ENCODE measurements at places on chromosomes 6 and 20. TPM values are rescaled to one million over a fixed set of nuclear protein-coding genes. Genes with fewer than 3 reads are reported as not detected.
A peak's percentile ranks its signal among the peaks of the same experiment; 100 is the strongest.

- H3K27ac ChIP-seq: no peak overlapping the region
- H3K36me3 ChIP-seq: peaks cover 27% of the 10 kb centered on the region
- H3K4me3 ChIP-seq: no peak overlapping the region
- DNase-seq: no peak
- no peaks in the 10 kb centered on the region for H3K4me1 ChIP-seq
Observed at GRCh38 chr6:143721642-143722041, 43.9 kb downstream of the PHACTR2 start.

DNA sequence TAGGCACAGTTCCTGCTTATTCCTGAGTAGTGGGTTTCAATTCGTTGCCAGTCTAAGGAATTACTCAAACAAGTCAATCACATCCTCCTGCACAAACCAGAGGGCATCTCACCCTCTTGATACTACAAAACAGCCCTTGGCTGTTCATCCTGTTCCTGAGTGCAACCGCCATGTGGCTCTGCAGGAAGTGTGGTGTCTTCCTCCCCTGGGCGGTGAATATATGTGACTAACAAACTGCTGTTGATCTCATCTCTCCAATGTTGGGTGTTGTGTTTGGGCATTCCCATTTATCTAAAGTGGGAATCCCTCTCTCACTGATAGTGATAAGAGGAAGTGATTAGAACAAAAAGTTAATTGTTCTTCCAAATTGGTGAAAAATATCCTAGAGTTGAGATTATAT lies 163.0 kb downstream of the TBX18 start:
- no peaks in the 10 kb centered on the region for H3K36me3 ChIP-seq
- no peaks in the 10 kb centered on the region for H3K27me3 ChIP-seq
- no peak overlapping the region for H3K27ac ChIP-seq
- H3K4me3 ChIP-seq: no peak overlapping the region

DNA sequence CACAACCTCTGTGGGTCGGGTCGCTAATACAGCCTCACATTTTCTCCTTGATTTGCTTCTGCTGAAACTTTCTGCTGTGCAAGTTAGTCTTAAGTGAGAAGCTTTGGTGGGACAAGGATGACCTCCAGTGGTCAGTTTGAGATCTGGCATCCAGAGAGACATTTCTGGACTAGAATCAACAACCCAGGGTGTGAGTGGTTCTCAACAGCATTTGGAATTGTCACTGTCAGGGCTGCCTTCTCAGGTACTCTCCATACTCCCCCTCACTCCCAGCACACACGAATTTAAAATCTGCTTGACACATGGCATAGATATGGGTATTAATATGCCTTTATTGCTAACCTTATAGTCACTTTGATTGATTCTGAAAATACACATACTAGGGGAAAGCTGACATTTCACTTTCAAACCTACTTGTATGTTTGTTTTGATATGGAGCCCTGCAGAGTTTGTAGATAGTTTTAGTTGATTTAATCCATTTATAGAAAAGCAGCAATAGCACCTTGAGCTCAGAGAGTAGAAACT lies 13.2 kb downstream of the OTOR start:
- no peak overlapping the region for H3K4me3 ChIP-seq
- peak; percentile 92 for DNase-seq
- H3K4me1 ChIP-seq: peaks cover 10% of the 10 kb centered on the region

GRCh38 chr6:1858196-1858595 lies 248.5 kb downstream of the FOXC1 start:
- DNase-seq: no peak
- no peak overlapping the region for H3K27ac ChIP-seq
- H3K4me3 ChIP-seq: no peak overlapping the region
- no peaks in the 10 kb centered on the region for H3K27me3 ChIP-seq
- H3K4me1 ChIP-seq: no peaks in the 10 kb centered on the region

GRCh38 chr6:112906726-112907125 lies 559.6 kb downstream of the RFPL4B start:
- no peaks in the 10 kb centered on the region for H3K27me3 ChIP-seq
- H3K27ac ChIP-seq: no peak overlapping the region
- no peaks in the 10 kb centered on the region for H3K4me1 ChIP-seq
- H3K36me3 ChIP-seq: no peaks in the 10 kb centered on the region

- H3K27me3 ChIP-seq: no peaks in the 10 kb centered on the region
- no peak overlapping the region for H3K4me3 ChIP-seq
- DNase-seq: no peak
Observed at GRCh38 chr6:30020626-30021025, 40.4 kb upstream of the POLR1H start.

DNA sequence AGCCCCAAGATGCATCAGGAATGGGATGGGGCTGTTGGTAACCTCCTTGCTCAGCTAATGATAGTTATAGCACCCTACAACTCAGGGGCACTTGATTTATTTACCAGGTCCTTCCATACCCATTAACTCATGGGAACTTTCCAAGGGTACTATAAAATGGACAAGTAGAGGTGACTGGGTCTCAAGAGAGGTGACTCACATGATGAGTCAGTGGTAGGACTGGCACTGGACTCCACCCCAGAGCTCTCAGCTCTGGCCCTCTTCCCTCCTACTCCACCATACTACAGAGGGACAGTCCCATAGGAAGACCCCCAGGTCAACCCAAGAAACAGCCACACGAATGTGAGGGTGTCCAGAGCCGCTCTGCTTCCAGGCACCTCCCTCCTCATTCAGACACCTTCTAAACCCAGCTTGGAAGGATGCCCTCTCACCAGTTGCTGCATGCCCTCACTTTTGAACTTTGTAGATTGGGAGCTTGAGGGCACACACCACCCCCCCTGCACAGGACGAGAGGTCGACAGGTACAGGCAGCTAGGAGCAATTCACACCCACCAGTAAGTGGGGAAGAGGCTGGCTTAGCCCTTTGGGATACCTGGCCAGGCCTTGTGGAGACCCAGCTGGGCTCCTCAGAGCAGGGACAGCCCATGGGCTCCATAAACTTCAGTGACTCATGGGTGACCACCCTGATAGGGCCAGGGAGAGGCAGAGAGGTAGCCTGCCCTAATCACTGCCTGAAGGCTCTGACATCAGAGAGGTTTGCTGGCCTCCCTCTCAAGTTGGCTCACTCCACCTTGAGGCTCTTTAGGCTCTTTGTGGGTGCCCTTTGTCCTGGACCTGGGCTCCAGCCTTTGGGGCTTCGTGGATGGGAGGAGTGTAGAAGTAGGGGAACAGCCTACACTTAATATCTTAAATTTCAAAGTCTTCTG lies 81.6 kb upstream of the MLN start:
- H3K27me3 ChIP-seq: no peaks in the 10 kb centered on the region
- H3K4me1 ChIP-seq: peaks cover 5% of the 10 kb centered on the region
- H3K27ac ChIP-seq: no peak overlapping the region

DNA sequence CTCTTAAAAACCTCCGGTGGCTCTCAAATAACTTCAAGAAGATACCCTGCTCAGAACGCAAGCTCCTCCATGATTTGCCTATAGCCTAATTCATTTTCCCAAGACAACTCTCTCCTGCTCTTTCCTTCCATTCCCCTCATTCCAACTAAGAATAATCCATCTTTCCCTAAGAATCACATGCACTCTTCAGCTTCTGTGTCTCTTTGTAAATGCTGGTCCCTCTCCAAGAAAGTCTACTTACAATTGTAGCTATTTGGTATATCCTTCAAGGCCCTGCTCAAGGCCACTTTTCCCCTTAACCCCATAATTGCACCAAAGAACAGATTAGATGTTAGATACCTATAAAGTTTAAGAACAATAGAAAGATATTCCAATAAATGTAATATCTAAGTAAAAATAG lies 7.4 kb upstream of the HEY2 start:
- H3K27ac ChIP-seq: no peak overlapping the region
- no peaks in the 10 kb centered on the region for H3K36me3 ChIP-seq
- no peak for DNase-seq
- H3K4me3 ChIP-seq: no peak overlapping the region

DNA sequence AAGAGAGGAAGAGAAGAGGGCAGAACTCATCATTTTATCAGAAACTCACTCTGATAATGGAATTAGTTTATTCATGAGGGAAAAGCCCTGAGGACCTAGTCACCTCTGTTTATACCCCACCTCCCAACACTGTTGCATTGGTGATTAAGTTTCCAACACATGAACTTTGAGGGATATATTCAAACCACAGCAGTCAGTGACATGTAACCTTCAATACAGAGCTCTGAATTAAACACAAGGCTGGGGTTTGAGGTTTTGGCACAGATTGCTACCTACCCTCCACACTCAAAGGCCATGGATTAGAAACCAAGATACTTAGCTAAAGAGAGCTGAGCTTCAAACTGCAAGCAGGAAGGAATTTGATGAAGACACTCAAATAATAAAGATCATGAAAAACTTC lies 48.5 kb upstream of the MOCS1 start:
- no peak for DNase-seq
- H3K4me1 ChIP-seq: no peaks in the 10 kb centered on the region
- H3K4me3 ChIP-seq: no peak overlapping the region
- no peak overlapping the region for H3K27ac ChIP-seq
- no peaks in the 10 kb centered on the region for H3K27me3 ChIP-seq
- H3K36me3 ChIP-seq: no peaks in the 10 kb centered on the region

HTR1E gene
- polyA plus RNA-seq: 0.68 TPM

ESR1 gene
- 0.05 TPM for polyA plus RNA-seq

SLC4A11 gene
- 0.46 TPM for polyA plus RNA-seq

FAM120B gene
- polyA plus RNA-seq: 9.9 TPM

PCK1 gene
- polyA plus RNA-seq: 0.76 TPM

EBF4 gene
- 16.8 TPM for polyA plus RNA-seq
